ENCODE measurements at places on chromosomes 7 and 10.

DNA sequence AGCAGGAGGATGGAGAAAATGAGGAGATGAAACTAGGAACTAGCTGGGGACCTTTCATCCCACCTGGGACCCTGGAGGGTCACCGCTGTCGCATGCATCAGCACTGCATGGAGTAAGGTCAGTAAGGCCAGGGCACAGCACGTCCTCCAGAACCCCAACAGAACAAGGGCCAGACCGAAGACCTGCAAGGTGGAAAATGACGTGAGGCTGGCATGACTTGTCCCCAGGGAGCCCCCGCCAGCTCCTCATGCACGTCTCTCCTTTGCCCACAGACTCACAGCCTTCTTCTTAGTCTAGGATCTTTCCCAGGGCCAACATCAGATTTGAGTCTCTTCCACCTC is 4.7 kb downstream of the ZNF488 start:
- DNase-seq = no peak

DNA sequence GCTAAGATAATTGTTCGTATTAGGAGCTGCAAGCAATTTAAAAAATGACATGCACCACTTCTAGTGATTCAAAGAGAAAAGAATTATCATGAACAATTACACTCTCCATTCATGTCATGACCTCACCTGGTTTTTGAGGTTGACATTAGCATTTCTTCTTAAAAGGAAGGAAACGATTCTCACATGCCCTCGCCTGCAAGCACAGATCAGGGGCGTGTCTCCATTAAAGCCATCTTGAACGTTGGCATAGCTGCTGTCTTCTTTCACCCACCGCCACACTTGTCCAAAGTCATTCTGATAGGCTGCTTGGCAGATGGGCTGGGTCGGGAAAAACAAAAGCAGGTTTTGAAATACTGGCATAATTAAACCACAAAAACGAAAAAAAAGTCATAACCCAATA is 19.9 kb downstream of the ANKRD22 start:
- no peak for DNase-seq

DNA sequence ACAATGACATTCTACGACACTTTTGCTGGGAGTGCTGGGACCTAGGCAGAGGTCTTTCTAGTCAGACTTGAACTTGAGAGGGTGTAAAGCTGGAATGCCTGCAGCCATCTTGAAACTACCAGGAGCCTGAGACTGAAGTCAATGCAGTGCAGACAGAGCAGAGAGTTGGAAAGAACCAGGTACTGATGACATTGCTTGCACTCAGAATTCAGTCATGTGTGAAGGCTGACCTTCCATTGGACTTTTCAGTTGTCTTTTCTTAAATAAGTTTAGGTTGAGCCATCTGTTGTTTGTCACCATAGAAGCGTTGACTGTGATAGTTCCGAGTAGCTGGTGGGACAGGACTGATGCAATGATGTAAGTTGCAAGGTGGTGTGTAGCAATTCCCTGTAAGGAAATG is 3.1 kb upstream of the PLPP4 start:
- no peak for DNase-seq

GRCh38 chr10:102119417-102120141 is 589 bp downstream of the LDB1 start:
- peak; percentile 67 for DNase-seq

DNA sequence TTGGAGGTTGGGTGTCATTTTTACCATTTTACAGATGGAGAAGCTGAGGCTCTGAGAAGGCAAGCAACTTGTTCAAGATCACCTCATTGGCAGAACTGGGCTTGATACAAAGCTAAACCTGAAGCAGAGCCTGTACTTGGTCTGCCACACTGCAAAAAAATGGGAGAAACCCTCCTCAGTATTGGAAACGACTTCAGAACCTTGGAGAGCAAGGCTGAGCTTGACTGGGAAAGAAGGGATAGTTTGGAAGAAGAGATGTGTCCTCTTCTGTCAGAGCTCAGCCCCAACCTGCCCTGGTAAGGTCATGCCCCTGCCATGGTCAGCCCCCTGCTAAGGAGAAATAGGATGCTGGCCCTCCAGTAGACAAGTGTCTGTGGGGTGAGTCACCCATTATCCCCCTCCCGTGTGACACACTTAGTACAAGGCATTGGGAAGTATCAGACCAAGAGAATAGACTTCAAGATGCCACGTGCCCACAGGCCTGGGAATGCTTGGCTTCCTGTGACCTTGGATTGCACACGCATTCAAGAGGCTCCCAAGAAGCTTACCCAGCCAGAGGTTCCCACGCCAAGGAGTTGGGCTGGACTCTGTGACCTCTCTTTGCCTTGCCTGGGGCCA is 56.2 kb upstream of the SMNDC1 start:
- no peak for DNase-seq

GRCh38 chr7:108329514-108329913 is 126.7 kb downstream of the NRCAM start:
- no peak for DNase-seq

DNA sequence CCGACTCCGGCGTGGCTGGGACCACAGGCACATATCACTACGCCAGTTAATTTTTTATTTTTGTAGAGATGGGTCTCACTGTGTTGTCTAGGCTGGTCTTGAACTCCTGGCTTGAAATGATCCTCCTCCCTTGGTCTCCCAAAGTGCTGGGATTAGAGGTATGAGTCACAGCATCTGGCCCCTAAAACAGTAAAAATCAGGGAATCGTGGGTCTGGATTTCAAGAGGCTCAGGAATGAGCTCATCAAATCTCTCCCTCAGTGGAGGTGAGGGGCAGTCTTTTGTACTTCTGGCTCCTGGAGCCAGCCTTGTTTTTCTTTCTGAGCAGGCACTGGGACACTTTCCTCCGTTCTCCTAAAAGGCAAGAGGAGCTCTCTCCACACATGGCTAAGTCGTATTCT is 32.1 kb upstream of the RHEB start:
- DNase-seq = no peak

DNA sequence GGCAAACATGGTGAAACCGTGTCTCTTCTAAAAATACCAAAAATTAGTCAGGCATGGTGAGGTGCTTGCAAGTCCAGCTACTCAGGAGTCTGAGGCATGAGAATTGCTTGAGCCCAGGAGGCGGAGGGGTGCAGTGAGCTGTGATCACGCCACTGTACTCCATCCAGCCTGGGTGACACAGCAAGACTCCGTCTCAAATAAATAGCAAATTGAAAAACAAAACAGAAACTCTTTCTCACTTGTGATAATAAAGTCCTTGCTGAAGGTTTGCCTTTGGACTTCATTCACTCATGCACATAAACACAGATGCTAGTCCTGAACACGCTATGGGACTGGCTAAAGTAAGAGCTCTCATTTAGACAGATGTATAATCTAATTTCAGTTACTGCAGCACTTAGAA is 37.6 kb downstream of the ANK3 start:
- no peak for DNase-seq

DNA sequence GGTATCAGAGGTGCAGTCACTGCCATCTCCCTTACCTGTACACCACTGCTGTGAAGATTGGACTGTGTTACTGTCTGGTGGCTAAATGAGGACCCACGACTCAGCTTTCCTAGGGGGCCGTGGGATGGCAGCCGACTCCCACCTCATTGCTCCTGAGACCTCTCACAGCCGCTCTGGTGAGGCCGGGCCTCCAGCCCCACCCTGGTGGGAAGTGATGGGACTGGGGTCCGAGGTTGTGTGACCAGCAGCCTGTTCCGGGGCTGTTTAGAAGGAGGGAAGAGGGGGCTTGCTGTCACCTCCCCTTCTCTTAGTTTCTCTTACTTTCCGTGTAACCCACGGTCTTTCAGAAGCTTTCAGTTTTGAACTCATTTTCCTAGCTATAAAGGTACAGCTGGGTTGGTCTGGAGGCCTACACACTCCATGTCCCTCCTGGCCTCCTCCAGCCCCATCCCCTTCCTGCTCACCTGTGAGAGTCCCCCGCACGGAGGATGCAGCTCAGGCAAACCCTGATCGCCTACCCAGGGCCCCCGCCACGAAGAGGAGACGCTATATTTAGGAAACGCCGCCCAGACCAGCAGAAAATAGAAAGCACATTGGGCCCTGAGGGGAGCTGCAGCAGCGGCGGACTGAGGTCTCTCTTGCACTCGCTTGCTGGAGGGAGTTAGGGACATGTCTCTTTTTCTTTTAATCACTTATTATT is 4.6 kb downstream of the EMX2 start:
- DNase-seq = no peak

Measured in AG09319 (cell line).